Effector memory CD8-positive, alpha-beta T cell (primary cell): ENCODE measurements at places on chromosomes 2 and 18.

GRCh38 chr2:106284691-106285202, 90.6 kb upstream of the UXS1 start:
- H3K4me1 ChIP-seq: no peaks in the 10 kb centered on the region
- H3K27me3 ChIP-seq: peaks cover 17% of the 10 kb centered on the region
- DNase-seq: no peak
- no peak overlapping the region for H3K27ac ChIP-seq
- no peaks in the 10 kb centered on the region for H3K36me3 ChIP-seq

GRCh38 chr2:24360963-24361330, 611 bp upstream of the ITSN2 start:
- H3K27ac ChIP-seq: peak overlapping the region; percentile 95
- no peaks in the 10 kb centered on the region for H3K27me3 ChIP-seq
- DNase-seq: no peak

- H3K4me3 ChIP-seq: no peak overlapping the region
- peaks cover 14% of the 10 kb centered on the region for H3K4me1 ChIP-seq
- no peaks in the 10 kb centered on the region for H3K27me3 ChIP-seq
- DNase-seq: no peak
Measured at GRCh38 chr2:221518935-221519625, 53.0 kb downstream of the EPHA4 start.

GRCh38 chr2:138323382-138324067, 178.0 kb upstream of the SPOPL start:
- H3K4me1 ChIP-seq: no peaks in the 10 kb centered on the region
- no peaks in the 10 kb centered on the region for H3K36me3 ChIP-seq
- H3K27ac ChIP-seq: no peak overlapping the region
- H3K27me3 ChIP-seq: no peaks in the 10 kb centered on the region
- H3K4me3 ChIP-seq: no peak overlapping the region

DNA sequence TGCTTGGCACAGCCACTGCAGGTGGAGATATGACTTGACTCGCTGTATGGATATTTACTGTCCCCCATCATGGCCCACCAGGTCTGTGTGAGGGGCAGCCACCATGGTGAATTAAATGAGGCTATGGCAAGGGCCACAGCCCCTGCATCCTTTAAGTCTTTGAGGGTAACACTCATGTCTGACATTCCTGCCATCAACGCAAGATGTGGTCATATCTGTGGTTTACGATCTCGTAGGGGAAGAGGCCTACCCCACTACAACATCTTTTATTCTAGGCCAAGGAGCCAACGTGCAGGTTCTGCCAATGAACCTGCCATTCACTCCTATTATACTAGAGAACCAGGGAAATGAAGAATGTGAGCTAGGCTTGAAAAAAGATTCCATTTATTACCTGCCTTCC, 381.6 kb upstream of the ID2 start:
- H3K4me3 ChIP-seq: no peak overlapping the region
- H3K36me3 ChIP-seq: peaks cover 19% of the 10 kb centered on the region
- peaks cover 77% of the 10 kb centered on the region for H3K4me1 ChIP-seq
- no peak for DNase-seq
- H3K27me3 ChIP-seq: no peaks in the 10 kb centered on the region

DNA sequence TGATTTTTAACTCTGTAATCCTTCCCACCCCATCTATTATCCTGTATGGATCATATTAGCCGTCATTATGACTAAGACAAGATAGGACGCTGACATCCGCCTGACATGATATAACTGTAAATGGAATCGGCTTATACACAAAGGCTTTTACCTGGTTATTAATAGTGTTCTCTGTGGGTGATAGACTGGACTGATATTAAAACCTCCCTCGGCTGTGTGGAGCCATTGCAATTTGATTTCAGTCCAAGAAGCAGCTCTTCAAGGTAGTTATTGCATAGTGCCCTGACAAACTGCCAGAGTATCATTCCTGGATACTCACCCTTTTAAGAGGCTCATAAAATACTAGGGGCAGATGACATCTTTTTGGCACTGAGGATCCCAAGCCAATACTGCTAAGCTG, 226.1 kb upstream of the HNRNPA3 start:
- peaks cover 23% of the 10 kb centered on the region for H3K27me3 ChIP-seq
- no peak for DNase-seq
- H3K27ac ChIP-seq: no peak overlapping the region
- no peaks in the 10 kb centered on the region for H3K36me3 ChIP-seq
